ENCODE measurements at places on chromosomes 6 and 20.
A peak's percentile ranks its signal among the peaks of the same experiment; 100 is the strongest.

DNA sequence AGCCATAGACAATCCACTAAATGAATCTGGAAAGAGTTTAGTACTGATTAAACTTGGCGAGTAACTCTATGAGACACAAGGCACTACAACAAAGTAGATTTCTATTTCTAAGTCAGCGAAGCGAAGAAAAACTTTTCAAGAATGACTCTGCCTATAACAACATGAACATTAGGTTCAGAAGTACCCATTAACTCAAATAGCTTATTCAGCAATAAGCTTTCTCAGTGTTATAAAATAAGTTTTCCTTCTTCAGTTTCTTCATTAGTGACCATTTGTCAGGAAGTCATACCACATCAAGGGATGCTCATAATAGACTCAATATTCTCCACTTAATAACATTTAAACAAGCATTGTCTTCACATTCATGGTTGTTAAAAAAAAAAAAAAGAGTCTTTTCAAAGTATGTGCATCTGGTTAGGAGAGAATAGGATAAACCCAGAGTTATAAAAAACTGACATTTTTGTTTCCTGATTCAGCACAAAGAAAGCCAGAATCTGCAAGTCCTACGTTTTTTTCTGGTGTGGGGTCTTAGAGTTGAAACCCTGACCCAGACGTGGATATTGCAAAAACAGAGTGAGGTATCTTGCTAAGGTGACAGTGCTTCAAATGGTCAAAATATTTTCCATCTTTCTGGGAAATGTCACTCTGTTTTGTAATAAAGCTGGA, 148.2 kb upstream of the PREP start:
- DNase-seq: no peak

DNA sequence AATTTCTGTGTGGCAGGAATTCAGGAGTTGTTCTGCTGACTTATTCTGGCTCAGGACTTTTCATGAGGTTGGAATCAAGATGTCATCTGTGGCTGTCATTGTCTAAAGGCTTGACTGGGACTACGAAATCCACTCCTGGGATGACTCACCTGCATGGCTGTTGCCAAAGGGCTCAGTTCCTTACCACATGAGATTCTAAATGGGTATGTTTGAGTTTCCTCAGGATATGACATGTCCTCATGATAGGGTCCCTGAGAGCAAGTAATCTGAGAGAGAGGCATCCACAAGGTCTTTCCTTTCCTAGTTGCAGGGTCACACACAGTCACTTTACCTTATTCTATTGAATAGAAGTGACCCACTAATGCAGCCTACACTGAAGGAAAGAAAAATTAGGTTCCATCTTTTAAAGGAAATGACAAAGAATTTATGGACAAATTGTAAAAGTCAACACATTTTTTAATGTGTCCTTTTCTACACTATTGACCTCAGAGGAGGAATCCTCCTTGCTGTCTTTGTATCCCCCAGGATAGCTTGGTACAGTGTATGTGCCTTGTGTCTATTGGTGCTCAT, 1025.0 kb upstream of the GJE1 start:
- DNase-seq: peak; percentile 54

DNA sequence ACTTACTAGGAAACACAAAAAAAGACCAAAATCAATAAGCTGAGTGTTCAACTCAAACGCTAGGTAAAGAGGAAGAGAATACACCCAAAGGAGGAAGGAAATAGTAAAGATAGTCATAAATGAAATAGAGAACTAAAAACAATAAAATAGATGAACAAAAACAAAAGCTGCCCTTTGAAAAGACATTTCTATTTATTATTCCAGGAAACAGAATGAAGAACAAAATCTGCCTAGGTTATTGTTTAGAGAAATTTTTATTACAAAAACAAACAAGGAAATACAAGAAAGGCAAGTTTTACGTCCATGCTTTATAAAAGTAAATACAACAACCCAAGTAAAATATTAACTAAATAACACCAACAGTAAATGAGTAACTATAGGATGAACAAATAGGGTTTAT, 20.1 kb downstream of the HLA-DMB start:
- no peak for DNase-seq

- DNase-seq: no peak
These were observed 302.3 kb downstream of the TENT5A start for GRCh38 chr6:81450180-81450579.

GRCh38 chr20:385448-385847, 4.9 kb downstream of the TRIB3 start:
- DNase-seq: no peak

Data from myocyte (in vitro differentiated cells).